Right atrium auricular region (tissue), 2 donors: ENCODE measurements at places on chromosomes 1 and 21. TPM values are rescaled to one million over a fixed set of nuclear protein-coding genes. Genes with fewer than 3 reads are reported as not detected.

DNA sequence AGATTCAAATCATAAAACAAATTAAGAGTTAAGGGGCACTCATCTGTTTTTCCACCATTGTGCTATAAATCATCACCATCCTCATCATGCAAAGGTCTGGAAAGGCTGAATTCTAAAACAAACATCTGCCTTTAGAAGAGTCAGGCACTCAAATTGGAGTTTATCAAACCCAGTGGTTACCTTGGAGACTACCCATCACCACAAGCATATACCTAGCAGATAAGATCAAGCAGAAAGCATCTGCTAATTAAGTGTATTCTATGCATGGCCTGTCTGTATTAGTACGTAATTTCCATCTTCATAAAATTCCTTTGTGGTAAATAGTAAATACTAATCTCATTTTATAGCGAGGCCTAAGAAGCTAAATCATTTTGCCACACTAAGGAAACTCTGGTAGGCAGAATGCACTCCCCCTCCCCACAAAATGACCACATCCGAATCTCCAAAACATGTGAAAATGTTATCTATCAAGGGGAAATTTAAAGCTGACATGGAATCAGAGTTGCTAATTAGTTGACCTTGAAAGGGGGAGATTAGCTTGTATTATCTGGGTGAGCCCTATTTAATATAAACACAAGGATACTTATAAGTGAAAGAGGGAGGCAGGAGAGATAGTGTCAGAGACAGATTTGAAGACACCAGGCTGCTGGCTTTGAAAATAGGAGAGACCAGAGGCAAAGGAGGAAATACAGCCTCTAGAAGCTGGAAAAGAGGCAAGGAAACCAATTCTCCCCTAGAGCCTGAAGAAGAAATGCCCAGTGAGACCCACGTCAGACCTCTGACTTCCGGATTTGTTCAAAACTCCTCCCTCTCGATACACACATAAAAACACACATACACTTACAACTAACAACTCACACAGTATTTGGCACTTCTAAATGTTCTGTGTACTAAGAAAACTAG lies 23.2 kb downstream of the ARID4B start:
- DNase-seq, result no peak

Gene FCGR1A
- total RNA-seq, result not detected

DNA sequence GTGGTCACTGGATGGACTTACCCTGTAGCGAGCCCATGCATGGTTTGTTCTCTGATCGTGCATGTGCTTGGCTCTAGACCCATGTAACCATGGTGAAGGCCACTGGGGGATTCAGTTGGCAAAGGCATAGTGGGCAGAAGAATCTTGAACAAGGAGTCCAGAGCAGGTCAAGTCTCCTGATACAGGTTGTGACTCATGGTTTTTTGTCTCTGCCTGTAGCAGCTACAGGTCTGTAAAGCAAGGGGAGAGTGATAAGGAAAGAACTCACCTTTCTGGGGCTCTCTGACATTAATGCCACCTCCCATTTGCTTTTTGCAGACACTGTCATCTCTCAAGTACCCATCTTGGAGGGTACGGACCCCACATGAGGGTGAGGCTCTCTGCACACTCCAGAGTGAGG lies 153.4 kb upstream of the CAMK1G start:
- DNase-seq, result no peak

Gene PDC
- not detected for total RNA-seq

DNA sequence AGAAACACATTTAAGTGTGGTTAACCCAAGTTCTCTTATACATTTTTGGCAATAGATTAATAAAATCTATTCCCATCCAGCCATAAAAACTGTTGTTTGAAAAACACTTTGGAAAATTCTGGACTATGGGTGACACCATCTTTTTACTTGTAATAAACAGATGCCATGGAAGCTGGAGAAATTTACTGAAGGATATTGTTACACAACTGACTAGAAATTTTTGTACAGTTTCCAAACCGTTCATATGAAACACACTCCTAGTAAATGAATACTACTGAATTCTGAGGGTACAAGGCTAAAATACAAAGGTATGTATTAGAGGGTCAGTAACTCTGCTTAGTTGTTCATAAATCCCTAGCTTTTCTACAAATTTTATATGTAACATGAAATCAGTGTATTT lies 48.7 kb downstream of the TRIM33 start:
- no peak for DNase-seq

GRCh38 chr21:31577271-31577670 lies 82.2 kb upstream of the SOD1 start:
- no peak for DNase-seq

DNA sequence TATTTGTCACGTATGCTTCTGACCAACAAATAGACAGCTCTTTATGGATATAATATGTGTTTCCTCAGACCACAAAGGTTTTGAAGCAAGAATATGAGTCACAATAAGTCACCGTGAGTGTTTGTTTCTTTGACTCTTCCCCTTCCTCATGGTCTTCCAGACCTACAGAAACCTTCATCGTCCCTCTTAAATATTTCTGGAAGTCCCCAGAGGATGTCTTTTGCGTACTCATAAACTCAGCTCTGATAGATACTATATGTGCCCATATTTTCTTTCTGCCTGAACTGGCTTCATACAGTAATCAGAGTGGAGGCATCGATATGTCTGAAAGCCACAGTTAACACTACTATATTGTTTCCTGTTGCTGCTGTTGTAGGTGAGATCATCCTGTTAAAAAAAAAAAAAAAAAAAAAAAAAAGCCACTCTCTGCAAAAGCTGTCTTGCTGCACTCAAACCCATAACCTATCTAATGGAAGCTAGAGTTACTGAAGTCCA lies 38.4 kb downstream of the ADAMTS1 start:
- no peak for DNase-seq

DNA sequence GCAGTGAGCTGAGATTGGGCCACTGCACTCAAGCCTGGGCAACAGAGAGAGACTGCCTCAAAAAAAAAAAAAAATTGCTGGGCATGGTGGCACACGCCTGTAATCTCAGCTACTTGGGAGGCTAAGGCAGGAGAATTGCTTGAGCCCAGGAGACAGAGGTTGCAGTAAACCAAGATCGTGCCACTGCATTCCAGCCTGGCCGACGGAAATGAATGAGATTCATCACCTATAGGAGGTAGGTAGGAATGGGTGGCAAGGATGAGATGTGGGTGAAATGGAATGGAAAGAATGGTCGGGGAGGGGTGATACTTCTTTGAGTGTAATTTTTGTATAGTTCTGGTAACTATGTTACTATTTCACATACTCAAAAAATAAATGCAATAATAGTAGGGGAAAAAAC lies 15.4 kb downstream of the CTXND2 start:
- DNase-seq, result no peak

DNA sequence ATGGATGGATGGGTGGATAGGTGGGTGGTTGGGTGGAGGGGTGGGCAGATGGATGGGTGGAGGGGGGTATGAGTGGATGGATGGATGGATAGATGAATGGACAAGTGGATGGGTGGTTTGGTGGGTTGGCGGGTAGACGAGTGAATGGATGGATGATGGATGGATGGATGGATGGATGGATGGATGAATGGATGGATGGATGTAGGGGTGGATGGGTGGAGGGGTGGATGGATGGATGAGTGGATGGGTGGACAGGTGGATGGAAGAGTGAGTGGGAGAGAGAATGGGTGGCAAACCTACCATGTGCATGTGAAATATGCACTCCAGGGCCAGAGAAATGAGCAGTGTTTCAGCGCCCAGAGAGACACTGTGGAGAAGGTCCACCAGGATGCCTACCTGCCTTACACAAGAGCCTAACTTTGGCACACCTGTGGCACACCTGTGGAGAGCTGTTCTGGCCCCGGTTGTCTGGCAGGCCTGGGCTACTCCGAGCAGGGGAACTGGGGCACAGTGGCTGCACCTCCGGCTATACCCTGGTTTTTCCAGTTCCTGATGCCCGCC lies 12.8 kb downstream of the EPHA2 start:
- no peak for DNase-seq

Gene PCP4L1
- not detected for total RNA-seq

- DNase-seq, result no peak
Measured at GRCh38 chr1:165222580-165222979, 133.9 kb downstream of the LMX1A start.

Gene OR2T2
- total RNA-seq, result not detected

Gene NUDT4B
- 96.0 TPM for total RNA-seq

DNA sequence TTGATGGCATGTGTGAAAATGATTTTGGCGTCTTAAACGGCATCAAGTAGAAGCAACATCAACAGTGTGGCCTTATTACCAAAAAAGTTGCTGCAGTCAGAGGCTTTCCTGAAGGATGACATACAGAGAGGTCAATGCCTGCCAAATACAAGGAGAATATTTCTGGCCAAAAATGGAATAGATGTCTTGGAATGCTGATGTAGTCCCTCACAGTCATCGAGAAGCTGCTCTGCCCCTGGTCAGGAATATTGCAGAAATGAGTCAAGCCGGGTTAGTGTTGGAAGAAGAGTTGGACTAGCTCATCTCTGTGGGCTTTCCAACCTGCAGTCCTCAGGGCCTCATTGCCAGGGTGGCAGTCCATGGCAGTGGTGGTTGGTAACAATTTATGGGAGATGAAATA lies 42.1 kb downstream of the NOS1AP start:
- DNase-seq, result no peak

GRCh38 chr1:198657550-198658064 lies 18.8 kb downstream of the PTPRC start:
- no peak for DNase-seq

Gene ANKRD35
- 2.4 TPM for total RNA-seq

GRCh38 chr1:36349241-36349671 lies 25.8 kb upstream of the EVA1B start:
- no peak for DNase-seq

- DNase-seq, result no peak
Measured at GRCh38 chr21:27047658-27048314, 80.9 kb upstream of the ADAMTS5 start.

GRCh38 chr1:23497777-23498439 lies 13.9 kb upstream of the ASAP3 start:
- DNase-seq, result no peak

Gene DDR2
- 41.6 TPM for total RNA-seq

Gene MYBPH
- not detected for total RNA-seq

DNA sequence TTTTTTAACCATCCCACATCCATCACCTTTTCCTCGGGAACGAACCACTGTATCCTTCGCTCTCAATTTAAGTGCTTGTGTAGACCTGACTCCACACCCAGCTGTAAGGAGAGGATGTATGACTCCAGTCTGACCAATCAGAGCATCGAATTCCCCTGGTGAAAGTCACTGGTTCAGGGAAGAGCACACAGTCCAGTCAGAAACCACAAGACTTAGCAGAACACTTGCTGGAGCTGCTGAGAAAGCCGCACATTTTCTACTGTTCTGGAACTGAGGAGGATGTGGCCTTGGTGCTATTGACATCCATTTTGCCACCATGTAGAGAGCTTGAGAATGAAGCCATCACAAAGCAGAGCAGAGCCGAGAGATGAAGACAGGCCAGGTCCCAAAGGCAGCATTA lies 59.9 kb upstream of the CNN3 start:
- no peak for DNase-seq

Gene C1orf216
- 16.1 TPM for total RNA-seq

GRCh38 chr1:77857552-77857951 lies 30.9 kb upstream of the NEXN start:
- DNase-seq, result no peak

Gene AJAP1
- total RNA-seq, result 0.04 TPM

Gene CA6
- not detected for total RNA-seq

Gene S100A7A
- not detected for total RNA-seq

Gene DNAH14
- 7.7 TPM for total RNA-seq

Gene BCAR3
- total RNA-seq, result 19.3 TPM
